Caco-2 (cell line): ENCODE measurements at places on chromosomes 4 and X. TPM values are rescaled to one million over a fixed set of nuclear protein-coding genes. Genes with fewer than 3 reads are reported as not detected.

GRCh38 chrX:9091258-9091657 lies 57.3 kb upstream of the FAM9B start:
- H3K4me3 ChIP-seq = no peak overlapping the region
- no peaks in the 10 kb centered on the region for H3K27me3 ChIP-seq
- no peaks in the 10 kb centered on the region for H3K36me3 ChIP-seq
- DNase-seq = no peak
- H3K27ac ChIP-seq = no peak overlapping the region
- H3K4me1 ChIP-seq = no peaks in the 10 kb centered on the region

GRCh38 chr4:85761803-85762528 lies 287.0 kb downstream of the ARHGAP24 start:
- H3K27me3 ChIP-seq = no peaks in the 10 kb centered on the region
- H3K27ac ChIP-seq = no peak overlapping the region
- DNase-seq = no peak
- no peaks in the 10 kb centered on the region for H3K36me3 ChIP-seq
- H3K4me3 ChIP-seq = no peak overlapping the region
- no peaks in the 10 kb centered on the region for H3K4me1 ChIP-seq

- H3K27ac ChIP-seq = no peak overlapping the region
- no peak for DNase-seq
- no peaks in the 10 kb centered on the region for H3K27me3 ChIP-seq
- no peaks in the 10 kb centered on the region for H3K4me1 ChIP-seq
Measured at GRCh38 chr4:23706972-23707651, 182.7 kb downstream of the PPARGC1A start.

GRCh38 chr4:8285143-8285975 lies 15.8 kb downstream of the HTRA3 start:
- H3K27me3 ChIP-seq = no peaks in the 10 kb centered on the region
- DNase-seq = no peak
- H3K27ac ChIP-seq = no peak overlapping the region
- H3K36me3 ChIP-seq = no peaks in the 10 kb centered on the region
- no peak overlapping the region for H3K4me3 ChIP-seq

- no peaks in the 10 kb centered on the region for H3K27me3 ChIP-seq
- H3K36me3 ChIP-seq = no peaks in the 10 kb centered on the region
- H3K4me3 ChIP-seq = no peak overlapping the region
Measured at GRCh38 chr4:30094887-30095286, 625.3 kb upstream of the PCDH7 start.

- DNase-seq = no peak
- no peaks in the 10 kb centered on the region for H3K36me3 ChIP-seq
- no peaks in the 10 kb centered on the region for H3K4me1 ChIP-seq
- no peak overlapping the region for H3K27ac ChIP-seq
- H3K4me3 ChIP-seq = no peak overlapping the region
Measured at GRCh38 chr4:56892691-56893090, 15.0 kb upstream of the REST start.

- H3K27ac ChIP-seq = no peak overlapping the region
- no peak overlapping the region for H3K4me3 ChIP-seq
- no peaks in the 10 kb centered on the region for H3K36me3 ChIP-seq
- DNase-seq = no peak
- H3K27me3 ChIP-seq = no peaks in the 10 kb centered on the region
Measured at GRCh38 chr4:48725414-48725813, 54.7 kb downstream of the FRYL start.

- H3K27me3 ChIP-seq = no peaks in the 10 kb centered on the region
- H3K4me1 ChIP-seq = no peaks in the 10 kb centered on the region
- H3K27ac ChIP-seq = no peak overlapping the region
- H3K4me3 ChIP-seq = no peak overlapping the region
- no peak for DNase-seq
- no peaks in the 10 kb centered on the region for H3K36me3 ChIP-seq
Measured at GRCh38 chr4:102129810-102130209, 215.5 kb downstream of the SLC39A8 start.

- H3K4me1 ChIP-seq = no peaks in the 10 kb centered on the region
- no peaks in the 10 kb centered on the region for H3K27me3 ChIP-seq
- no peaks in the 10 kb centered on the region for H3K36me3 ChIP-seq
- DNase-seq = no peak
- H3K27ac ChIP-seq = no peak overlapping the region
Measured at GRCh38 chrX:13252726-13253125, 67.1 kb downstream of the ATXN3L start.

DNA sequence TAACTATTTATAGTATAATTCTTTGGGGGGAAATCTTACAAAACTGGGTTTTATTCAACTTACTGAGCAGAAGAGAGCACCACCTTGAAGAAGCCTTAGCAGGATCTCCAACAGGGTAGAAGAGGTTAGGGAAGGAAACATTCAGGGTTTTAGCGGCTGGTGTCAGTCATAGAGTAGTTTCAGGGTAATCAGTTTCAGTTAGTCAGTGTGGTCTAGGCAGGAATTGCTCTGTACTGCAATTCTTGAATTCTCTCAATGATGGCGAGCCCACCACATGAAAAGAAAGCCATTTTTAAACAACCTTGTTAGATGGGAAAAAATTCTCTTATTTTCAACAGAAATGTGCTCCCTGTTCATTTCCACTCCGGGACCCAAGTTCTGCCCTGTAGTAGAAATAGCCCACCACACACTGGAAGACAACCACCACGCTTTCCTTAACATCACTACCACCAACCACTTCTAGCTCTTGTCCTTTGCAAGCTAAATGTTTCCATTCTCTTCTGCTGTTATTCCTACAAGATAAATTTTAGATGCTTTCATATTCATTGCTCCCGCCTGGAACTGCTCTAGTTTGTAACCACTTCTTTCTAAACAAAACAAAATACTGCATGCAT lies 25.9 kb downstream of the COL25A1 start:
- H3K36me3 ChIP-seq = no peaks in the 10 kb centered on the region
- no peaks in the 10 kb centered on the region for H3K4me1 ChIP-seq
- DNase-seq = no peak
- H3K4me3 ChIP-seq = no peak overlapping the region
- no peaks in the 10 kb centered on the region for H3K27me3 ChIP-seq
- no peak overlapping the region for H3K27ac ChIP-seq

DNA sequence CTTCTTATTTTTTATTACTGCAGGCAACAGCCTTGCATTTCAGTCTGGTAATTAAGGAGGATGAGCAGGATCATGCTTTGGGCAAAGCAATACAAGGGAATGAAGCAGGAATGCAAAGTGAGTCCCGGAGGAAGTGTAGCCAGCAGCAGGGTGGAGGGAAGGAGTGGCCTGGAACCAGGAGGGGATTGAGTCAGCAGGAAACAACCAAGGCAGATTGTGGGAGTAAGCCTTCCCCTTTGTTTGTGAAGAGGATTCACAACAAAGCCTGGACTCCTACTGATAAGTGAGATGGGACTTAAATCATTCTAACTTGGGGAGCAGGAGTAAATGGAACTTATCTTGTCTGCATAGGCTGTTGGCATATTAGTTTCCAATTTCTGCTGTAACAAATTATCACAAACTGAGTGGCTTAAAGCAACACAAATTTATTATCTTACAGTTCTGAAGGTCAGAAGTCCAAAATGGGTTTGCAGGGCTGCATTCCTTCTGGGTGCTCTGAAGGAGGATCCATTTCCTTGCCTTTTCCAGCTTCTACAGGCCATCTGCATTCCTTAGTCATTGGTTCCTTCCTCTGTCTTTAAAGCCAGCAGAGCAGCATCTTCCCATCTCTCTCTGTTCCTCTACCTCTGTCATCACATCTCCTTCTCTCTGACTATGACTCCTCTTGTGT lies 93.2 kb upstream of the AP1S2 start:
- no peak for DNase-seq
- no peak overlapping the region for H3K27ac ChIP-seq
- no peaks in the 10 kb centered on the region for H3K36me3 ChIP-seq
- H3K4me3 ChIP-seq = no peak overlapping the region
- no peaks in the 10 kb centered on the region for H3K27me3 ChIP-seq
- no peaks in the 10 kb centered on the region for H3K4me1 ChIP-seq

- H3K4me3 ChIP-seq = no peak overlapping the region
- H3K27me3 ChIP-seq = no peaks in the 10 kb centered on the region
- H3K27ac ChIP-seq = no peak overlapping the region
Measured at GRCh38 chr4:90226734-90227133, 99.5 kb downstream of the CCSER1 start.

DNA sequence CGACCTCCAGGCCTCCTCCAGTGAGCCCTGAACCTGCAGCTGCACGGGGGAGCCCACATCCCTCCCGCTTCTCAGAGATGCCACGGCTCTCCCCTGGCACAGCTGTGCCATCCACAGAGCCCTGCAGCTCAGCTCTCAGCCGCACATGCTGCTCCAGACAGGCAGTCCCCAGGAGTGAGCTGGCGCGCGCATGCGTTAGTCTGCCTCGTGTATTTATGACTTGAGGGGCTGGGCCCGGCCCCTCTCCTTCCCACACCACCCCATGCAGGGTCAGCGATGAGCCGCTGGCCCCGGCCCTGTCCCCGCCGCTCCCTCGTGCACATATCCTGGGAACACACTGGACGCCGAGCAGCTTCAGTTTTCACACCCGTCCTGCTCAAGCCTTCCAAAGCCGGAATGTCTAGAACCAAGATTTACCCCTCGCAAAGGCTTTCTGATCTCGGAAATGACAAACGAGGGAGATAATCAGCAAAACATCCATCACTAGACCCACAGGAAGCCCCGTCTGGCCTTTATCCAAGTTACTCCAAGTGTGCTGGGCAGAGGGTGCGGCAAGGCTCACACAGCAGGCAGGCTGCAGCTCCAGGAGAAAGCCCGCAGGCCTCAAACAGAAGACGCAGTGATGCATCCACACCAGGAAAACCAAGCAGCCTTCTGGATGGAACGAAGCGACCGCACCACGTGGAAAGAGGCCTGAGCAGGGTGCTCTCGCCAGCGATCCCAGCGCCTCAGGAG lies 24.3 kb downstream of the GAK start:
- H3K4me3 ChIP-seq = no peak overlapping the region
- H3K36me3 ChIP-seq = no peaks in the 10 kb centered on the region; the same call in none of the 2 replicates
- no peak overlapping the region for H3K27ac ChIP-seq
- H3K27me3 ChIP-seq = no peaks in the 10 kb centered on the region
- DNase-seq = no peak

DNA sequence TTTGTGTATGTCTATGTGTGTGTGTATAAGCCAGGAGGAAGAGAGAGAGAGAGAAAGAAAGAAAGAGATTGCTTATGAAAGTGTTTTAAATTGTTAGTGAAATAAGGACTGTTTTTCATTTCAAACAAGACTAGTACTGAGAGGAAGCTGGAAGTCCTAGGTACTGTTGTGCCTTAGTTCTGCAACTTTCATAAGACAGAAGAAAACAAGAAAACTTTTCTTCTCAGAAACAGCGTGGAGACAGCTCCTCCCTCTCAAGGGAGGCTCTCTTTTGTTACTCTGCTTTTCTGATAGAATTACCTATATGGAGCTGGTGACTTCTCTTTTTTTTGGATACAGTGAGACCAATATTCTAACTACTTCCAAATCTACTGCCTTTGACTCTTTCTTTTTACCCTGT lies 62.5 kb downstream of the BANK1 start:
- H3K27me3 ChIP-seq = no peaks in the 10 kb centered on the region
- H3K36me3 ChIP-seq = no peaks in the 10 kb centered on the region
- no peak overlapping the region for H3K4me3 ChIP-seq
- peaks cover 6% of the 10 kb centered on the region; the same call in 1 of the 2 replicates for H3K4me1 ChIP-seq
- no peak overlapping the region for H3K27ac ChIP-seq
- no peak for DNase-seq

- no peak for DNase-seq
- H3K4me3 ChIP-seq = no peak overlapping the region
- H3K27me3 ChIP-seq = no peaks in the 10 kb centered on the region
- no peaks in the 10 kb centered on the region for H3K36me3 ChIP-seq
Measured at GRCh38 chr4:95129821-95130311, 372.1 kb downstream of the BMPR1B start.

GRCh38 chrX:38612281-38612680 lies 50.9 kb downstream of the TSPAN7 start:
- no peaks in the 10 kb centered on the region for H3K4me1 ChIP-seq
- DNase-seq = no peak
- no peaks in the 10 kb centered on the region for H3K36me3 ChIP-seq
- H3K4me3 ChIP-seq = no peak overlapping the region
- no peak overlapping the region for H3K27ac ChIP-seq

GRCh38 chrX:129925305-129926092 lies 19.5 kb downstream of the UTP14A start:
- DNase-seq = peak; percentile 57
- no peak overlapping the region for H3K27ac ChIP-seq
- no peaks in the 10 kb centered on the region for H3K27me3 ChIP-seq
- no peaks in the 10 kb centered on the region; the same call in 1 of the 2 replicates for H3K36me3 ChIP-seq

DNA sequence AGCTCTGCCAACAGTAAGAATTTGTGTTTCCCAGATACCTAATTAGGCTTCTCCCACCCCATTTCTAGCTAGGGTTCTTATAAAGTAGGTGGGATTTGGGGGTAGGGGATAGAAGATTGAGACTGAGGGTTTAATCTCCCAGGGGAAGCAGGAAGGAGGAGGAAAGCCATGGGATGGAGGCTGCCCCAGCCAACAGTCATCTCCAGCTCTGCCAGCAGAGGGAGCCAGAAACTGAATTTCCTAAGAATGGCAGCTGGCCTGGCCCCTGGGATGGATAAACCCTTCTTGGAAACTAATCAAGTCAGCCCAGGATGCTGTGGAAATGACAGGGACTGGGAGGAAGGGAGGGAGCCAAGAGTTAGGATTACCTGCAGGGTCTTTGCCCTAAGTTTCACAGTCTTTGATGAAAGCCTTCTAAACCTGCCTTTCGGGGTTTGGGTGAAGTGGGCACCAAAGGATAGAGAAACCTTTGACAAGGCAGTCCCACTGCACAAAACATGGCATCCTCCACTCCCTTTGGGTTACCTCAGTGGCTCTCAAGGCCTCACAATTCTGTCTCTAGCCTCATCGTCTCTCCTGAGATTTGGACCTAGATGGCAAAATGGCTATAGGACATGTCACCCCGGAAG lies 6.7 kb upstream of the ERCC6L start:
- peak; percentile 50 for DNase-seq
- H3K27me3 ChIP-seq = no peaks in the 10 kb centered on the region
- H3K27ac ChIP-seq = no peak overlapping the region
- no peaks in the 10 kb centered on the region for H3K4me1 ChIP-seq

- H3K27ac ChIP-seq = no peak overlapping the region
- DNase-seq = peak; percentile 43
- H3K4me1 ChIP-seq = no peaks in the 10 kb centered on the region
Measured at GRCh38 chr4:186297013-186297645, 31.1 kb downstream of the F11 start.

GRCh38 chr4:121192480-121192879 lies 28.4 kb upstream of the TNIP3 start:
- DNase-seq = no peak
- H3K36me3 ChIP-seq = no peaks in the 10 kb centered on the region
- H3K27me3 ChIP-seq = no peaks in the 10 kb centered on the region
- H3K4me3 ChIP-seq = no peak overlapping the region

- no peak for DNase-seq
- no peaks in the 10 kb centered on the region for H3K4me1 ChIP-seq
- no peaks in the 10 kb centered on the region for H3K36me3 ChIP-seq
- H3K27ac ChIP-seq = no peak overlapping the region
Measured at GRCh38 chr4:141739636-141740035, 103.3 kb downstream of the IL15 start.

Gene BEX4
- total RNA-seq = 2.2 and 2.5 TPM in 2 replicates

Gene CORIN
- 0.27 and 0.46 TPM in 2 replicates for total RNA-seq

Gene AGTR2
- not detected in 2 replicates for total RNA-seq

Gene GAB3
- total RNA-seq = not detected in 2 replicates

Gene GLA
- total RNA-seq = 46.0 and 53.2 TPM in 2 replicates

Gene LRPAP1
- total RNA-seq = 211 and 224 TPM in 2 replicates

Gene GAGE13
- not detected in 2 replicates for total RNA-seq
